NCI-H187 (cell line): ENCODE measurements at places on chromosomes 6 and 20.
A peak's percentile ranks its signal among the peaks of the same experiment; 100 is the strongest.

GRCh38 chr6:46719099-46719498 is 16.1 kb downstream of the PLA2G7 start:
- DNase-seq = no peak

GRCh38 chr6:139881236-139881635 is 506.8 kb upstream of the CITED2 start:
- DNase-seq = no peak

DNA sequence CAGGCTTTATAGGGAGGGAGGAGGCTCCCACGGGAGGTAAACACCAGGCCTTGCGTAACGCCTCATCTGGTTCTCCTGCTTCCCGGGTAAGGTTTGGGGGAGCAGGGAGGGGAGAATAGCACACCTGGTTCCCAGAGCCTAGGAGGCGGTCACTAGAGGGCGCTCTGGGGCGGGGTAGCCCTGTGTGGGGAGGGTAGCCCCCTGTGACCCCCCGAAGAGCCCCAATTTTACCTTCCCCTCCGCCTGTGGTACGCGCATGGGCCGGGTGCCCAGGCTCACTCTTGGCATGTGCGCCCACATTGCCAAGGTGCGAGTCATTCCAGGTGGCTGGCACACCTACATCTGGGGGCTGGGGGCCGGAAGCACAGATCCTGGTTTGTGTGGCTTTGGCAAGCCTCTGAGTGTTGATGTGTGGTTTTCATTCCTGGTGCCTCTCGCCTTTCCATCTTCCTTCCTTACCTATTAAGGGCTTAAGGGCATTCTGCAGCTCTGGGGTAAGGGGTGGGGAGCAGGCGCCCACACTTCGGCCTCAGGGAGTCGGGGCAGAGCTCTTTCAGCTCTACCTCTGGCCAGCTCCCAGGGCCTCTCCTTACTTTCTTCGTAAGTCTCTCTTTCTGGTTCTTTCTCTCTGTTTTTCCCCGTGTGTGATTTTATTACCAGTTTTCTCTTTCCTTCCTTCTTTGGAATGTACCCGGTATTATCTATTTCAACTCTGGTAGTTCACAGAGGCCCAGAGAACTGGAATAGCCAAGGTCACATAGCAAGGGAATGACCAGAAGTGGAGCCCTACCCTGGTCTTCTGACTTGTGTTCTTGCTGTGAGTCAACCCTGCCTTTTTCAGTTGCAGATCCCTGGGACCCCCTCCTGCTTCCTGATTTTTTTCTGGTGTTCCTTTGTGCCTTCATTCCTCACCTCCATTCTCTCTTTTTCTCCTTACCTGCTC is 492 bp upstream of the RNF39 start:
- DNase-seq = no peak

GRCh38 chr6:18081025-18081668 is 41.3 kb downstream of the NHLRC1 start:
- DNase-seq = no peak

- peak; percentile 62 for DNase-seq
Observed at GRCh38 chr6:3990692-3991491, 88.0 kb downstream of the FAM217A start.

- no peak for DNase-seq
Observed at GRCh38 chr6:84910906-84911607, 146.7 kb upstream of the TBX18 start.
